ENCODE measurements at places on chromosomes 1 and 21.

GRCh38 chr1:206846487-206846886, 18.9 kb upstream of the IL20 start:
- DNase-seq = no peak

GRCh38 chr1:65422241-65423203, 2.1 kb downstream of the LEPR start:
- no peak for DNase-seq

DNA sequence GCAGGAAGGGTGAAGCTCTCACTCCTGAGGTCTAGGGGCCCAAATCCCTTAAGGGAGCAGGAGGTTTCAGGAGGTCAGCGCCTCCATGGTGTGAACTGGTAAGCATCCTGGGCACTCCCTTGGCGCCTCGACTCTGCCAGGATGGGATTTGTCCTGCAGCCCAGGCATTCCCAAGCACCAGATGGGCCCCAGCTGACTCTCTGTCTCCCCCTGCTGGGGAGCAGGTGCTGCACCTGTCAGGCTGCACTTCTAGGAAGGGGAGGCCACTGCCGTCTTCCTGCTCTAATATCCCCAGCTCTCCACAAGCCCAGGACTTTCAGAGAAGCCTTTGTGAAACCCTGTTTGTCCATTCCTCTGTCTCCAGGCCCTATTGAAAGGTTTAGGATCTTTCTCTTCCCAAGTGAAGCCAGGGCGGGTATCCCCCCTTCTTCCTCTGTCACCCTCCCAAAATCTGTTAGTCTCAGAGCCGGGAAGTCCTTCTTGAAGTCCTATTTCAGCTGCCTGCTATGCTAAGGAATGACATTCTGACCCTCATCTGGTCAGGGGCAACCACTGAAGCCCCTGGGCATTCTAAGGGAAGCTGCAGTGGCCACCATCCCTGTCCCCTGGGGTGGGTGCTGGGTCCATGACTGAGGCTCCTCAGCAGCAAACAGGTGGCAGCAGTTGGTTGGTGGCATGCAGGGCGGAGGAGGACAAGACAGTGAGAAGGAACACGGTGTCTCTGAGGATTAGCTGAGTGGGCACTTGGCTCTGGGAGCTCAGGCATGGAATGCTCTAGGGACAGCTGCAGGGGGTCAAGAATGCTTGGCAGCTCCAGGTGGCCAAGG, 3.2 kb downstream of the MYBPH start:
- DNase-seq = no peak

DNA sequence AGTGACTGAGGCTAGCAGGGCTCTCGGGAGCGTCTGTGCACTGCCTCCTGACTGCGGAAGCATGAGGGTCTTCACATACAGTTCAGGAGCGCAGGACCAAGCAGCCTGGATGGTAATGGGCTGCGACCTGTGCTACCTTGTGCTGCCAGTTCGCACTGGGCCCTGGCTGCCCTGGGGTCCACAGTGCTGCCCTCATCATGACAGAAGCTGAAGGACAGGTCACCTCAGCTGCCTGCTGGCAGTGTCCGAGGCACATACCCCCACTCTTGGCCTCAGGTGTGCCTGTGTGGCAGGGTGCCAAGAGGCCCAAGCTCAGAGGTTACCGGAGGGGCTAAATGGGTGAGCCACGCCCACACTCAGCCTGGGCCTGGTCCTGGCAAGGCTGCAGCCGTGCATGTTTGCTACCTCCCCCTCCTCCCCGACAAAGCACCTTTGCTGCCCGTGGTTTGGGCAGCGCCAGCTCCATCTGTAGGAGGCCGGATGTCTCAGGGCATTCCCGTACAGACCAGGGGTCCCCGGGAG, 4.4 kb downstream of the JMJD4 start:
- DNase-seq = no peak

DNA sequence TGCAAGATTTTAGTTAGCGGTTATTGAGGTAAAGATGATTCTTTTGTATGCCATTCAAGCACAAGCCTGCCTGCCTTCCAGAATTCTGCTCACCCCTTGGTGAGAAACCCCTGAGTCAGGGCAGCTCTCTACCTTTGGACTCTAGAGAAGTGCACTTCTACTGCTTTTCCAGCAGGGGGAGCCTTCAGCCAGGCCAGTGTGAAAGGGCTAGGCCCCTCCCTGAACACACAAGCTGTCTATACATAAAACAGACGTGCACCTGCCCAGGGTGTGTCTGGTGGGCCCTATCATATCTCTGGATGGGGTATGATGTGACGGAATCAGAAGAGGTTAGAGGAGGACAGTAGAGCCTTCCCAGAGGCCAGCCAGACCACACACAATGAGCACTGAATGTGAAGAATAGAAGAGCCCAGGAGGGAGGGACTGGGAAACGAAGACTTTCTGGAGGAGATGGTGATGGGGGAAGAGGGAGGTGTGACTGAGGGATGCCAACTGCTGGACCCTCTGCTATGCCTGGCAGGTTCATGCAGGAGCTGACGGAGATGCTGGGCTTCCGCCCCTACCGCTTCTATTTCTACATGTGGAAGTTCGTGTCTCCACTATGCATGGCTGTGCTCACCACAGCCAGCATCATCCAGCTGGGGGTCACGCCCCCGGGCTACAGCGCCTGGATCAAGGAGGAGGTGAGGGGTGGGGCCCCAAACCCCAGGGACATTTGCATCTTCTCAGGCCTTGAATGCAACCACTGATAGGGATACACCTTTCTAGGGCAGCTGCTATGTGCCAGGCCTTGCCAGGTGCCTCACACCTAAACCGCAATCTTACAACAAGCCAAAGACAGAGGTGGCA, 13.0 kb upstream of the KCNC4 start:
- no peak for DNase-seq

- DNase-seq = no peak
These were observed 48.1 kb upstream of the MPC2 start for GRCh38 chr1:167984886-167985489.

DNA sequence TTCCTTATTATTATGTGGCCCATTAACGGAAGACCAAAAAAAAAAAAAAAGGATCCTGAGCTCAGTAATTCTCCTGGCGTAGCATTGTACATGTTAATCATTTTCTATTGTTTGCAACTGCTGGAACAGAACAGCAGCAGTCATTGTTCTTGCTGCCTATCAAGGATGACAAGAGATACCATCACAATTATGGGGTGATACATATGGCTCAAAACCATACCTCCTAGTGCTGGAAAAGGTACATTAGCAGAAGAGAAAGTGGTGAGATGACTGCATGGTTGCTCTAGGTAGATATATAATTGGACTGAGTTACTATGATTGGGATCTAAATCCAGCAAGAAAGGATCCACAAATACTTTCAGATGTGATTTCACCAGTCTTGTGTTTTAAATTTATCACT, 13.3 kb upstream of the TLR5 start:
- no peak for DNase-seq

- no peak for DNase-seq
These were observed 405.0 kb upstream of the POU3F1 start for GRCh38 chr1:38451541-38451993.

GRCh38 chr1:243620096-243620495, 229.9 kb downstream of the AKT3 start:
- no peak for DNase-seq

- no peak for DNase-seq
These were observed 1.4 kb downstream of the DENND1B start for GRCh38 chr1:197773856-197774255.

DNA sequence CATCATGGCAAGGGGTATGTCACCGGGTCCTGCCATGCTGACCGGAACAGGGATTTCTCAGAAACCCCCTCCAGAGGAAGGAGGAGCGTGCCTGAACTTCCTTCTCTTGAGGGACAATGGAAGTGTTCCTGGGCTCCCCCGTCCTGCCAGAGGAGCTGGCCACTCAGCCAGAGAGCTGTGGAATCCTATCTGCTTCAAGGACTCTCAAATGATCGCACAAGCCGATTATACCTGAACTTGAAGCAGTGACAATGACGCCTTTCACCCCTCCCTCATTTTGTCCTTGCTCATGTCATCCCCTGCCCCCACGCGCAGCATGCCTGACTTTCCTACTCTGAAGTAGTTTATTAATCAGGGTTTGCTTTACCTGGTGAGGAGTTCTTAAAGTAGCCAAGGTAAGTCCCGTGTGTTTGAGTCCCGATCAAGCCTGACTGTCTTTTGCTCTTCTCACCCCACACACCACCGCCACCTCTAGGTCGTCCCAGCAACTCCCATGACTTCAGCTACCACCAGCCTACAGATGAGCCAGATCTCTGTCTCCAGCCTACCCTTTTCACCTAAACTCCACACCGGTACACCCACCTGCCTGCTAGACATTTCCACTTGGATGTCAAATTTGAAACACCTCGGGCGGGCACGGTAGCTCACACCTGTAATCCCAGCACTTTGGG, 25.0 kb upstream of the PRELP start:
- DNase-seq = no peak

DNA sequence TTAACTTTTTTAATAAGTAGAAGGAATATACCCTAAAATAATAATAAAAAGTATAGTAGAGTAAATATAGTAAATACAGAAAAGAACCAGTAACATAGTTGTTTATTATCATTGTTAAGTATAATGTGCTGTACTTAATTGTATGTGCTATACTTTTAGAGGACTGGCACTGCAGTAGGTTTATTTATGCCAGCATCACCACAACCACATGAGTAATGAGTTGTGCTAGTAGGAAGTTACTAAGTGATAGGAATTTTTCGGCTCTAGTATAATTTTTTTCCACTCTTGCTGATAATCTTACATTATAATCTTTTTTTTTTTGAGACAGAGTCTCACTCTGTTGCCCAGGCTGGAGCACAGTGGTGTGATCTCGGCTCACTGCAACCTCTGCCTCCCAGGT, 71.6 kb downstream of the IVNS1ABP start:
- no peak for DNase-seq

GRCh38 chr1:30109853-30110252, 613.5 kb downstream of the MATN1 start:
- no peak for DNase-seq

DNA sequence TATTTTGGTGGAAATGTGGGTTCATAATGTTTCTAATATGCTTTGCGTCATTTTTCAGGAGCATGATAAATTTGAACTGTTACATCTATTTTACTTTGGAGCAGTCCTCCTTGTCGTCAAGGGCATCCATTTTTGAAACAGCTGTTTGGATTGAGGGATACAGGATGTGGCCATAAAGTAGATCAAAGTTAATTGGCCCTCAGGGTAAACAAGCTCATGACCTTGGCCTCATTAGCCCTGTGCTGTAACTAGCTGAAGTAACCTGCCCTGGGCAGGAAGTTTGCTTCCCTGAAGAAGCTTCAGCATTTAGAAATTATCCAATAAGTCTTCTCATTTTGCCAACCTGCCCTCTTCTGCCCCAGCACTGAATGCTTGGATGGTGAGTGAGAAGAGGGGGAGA, 24.8 kb upstream of the RGL1 start:
- no peak for DNase-seq

GRCh38 chr21:15506086-15506485, 223.7 kb upstream of the USP25 start:
- DNase-seq = no peak

DNA sequence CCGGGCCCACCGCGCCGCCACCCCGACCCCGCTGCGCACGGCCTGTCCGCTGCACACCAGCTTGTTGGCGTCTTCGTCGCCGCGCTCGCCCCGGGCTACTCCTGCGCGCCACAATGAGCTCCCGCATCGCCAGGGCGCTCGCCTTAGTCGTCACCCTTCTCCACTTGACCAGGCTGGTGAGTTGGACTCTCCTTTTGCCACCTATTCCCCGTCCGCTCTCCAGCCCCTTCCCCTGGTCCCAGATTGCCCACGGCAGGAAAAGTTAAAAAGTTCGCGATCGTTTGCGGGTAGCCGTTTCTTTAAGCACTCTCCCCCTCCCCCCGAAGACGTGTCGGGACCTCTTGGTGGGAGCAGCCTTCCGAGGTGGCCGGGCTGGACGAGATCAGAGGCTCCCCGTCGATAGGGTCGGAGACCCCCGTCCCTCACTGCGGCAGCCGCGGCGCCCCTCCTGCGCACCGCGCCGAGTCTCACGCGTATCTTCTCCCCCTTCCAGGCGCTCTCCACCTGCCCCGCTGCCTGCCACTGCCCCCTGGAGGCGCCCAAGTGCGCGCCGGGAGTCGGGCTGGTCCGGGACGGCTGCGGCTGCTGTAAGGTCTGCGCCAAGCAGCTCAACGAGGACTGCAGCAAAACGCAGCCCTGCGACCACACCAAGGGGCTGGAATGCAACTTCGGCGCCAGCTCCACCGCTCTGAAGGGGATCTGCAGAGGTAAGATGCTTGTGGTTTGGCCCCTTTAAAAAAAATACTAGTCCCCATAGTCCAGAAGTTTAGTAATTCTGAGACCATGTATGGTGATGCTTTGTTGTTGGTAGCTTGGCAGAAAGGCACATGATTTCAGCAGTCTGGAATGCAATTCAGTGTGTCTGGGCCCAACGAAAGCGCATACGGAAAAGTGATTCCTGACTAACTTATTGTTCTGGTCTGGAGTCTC, 576 bp downstream of the CCN1 start:
- DNase-seq = no peak

- no peak for DNase-seq
These were observed 5.2 kb upstream of the MR1 start for GRCh38 chr1:181028615-181029014.

GRCh38 chr1:116889380-116889779, 20.3 kb upstream of the PTGFRN start:
- no peak for DNase-seq

DNA sequence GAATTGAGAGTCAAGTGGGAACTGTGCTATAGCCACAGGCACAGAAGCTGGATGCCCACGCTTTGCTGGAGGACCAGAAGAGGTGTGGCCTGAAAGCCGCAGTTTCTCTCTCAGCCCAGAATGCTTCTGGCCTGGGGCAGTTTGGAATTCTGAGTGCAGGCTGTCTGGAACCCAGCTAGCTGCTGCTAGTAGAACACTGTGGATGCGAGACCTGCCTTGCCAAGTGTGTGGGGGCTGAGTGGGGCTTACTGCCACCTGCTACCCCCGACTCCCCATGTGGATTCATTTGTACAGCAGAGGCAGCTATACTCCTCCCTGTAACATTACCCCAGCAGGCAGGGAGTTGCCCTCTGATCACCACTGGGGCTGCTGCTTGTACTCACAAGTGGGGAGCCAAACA, 12.2 kb downstream of the ADAMTS1 start:
- no peak for DNase-seq

GRCh38 chr1:103283371-103283770, 175.0 kb upstream of the COL11A1 start:
- no peak for DNase-seq

DNA sequence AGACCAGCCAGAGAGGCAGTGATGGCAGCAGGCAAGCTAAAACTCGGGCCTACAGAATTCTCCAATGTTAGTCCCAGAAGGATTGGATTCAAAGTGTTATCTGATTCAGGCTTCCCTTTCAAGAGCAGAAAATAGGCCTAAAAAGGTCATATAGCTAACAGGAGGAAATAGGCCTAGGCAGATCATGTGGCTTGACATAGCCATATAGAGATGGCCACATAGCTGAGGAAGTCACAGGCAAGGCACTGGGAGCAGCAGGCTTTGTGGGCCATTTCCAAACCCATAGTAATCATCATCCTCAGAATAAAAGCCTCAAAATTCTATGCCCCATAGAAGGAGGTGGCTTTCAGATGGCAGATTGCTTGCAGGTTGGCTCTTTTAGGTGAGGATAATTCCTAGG, 29.0 kb upstream of the LMO4 start:
- no peak for DNase-seq

- no peak for DNase-seq
These were observed at the start of gene PRDM2 for GRCh38 chr1:13699936-13700520. Gene PRDM2, plus strand, starts transcription at chr1:13700188. Its CDS starts 15,418 bp downstream, at chr1:13715606.
